Myocyte (in vitro differentiated cells): ENCODE measurements at places on chromosomes 2 and 18.

- DNase-seq = no peak
Measured at GRCh38 chr2:9037166-9037565, 33.7 kb upstream of the MBOAT2 start.

DNA sequence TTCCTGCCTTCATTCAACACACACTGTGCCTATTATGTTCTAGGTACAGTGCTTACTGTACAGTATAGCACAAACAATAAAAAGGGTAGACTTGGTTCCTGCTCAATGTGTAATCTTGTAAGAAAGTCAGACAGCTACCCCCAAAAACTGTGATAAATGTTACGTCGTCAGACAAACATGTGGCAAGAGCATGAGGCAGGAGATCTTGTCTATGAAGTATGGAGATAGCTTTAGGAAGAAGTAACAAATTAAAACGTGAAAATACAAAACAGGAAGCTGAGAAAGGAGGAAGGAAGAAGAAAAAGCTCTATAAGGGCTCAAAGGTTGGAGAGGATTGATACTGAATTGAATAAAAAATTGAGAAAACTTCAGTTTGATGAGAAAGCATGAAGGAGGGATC lies 276.2 kb upstream of the HNRNPA3 start:
- no peak for DNase-seq

DNA sequence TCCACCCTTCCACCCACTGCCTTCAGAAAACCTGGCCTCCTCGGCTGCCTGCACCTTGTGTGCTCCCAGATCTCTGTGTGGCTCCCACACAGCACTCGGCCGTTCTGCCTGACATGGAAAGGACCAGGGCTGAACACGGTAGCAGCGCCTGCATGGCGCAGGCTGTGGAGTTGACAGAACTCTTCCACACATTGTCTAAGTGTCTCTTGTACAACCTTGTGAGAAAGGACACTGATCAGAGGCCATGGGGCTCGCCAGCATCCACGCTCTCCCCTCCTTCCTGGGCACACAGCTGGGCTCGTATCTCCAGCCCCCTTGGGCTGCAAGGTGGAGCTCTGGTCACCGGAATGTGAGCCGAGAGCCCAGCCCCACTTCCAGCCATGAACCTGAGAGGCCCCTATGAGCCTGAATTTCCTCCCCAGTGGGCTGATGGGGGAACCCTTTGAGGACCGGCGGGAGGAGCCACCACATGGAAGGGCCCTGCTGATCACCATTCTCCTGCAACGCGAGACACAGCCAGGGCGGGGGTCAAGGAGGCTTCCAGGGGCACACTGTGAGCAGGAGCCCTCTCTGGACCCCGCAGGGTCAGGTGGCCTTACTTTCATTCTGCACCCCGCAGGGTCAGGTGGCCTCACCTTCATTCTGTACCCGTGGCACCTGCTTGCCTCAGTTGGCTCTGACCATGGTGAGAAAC lies 314.2 kb upstream of the MYT1L start:
- DNase-seq = no peak

DNA sequence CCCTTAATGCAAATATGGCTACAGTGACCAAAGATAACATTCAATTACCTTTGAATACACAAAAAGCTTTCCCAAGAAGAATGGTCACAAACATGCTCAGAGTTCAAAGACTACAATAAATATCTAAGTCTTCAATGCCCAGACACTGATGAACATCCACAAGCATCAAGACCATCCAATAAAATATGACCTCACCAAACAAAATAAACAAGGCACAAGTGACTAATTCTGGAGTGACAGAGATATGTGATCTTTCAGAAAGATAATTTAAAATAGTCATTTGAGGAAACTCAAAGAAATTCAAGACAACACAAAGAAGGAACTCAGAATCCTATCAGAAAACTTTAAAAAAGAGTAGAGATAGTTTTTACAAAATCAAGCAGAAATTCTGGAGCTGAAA lies 40.6 kb upstream of the CAPN13 start:
- DNase-seq = no peak

DNA sequence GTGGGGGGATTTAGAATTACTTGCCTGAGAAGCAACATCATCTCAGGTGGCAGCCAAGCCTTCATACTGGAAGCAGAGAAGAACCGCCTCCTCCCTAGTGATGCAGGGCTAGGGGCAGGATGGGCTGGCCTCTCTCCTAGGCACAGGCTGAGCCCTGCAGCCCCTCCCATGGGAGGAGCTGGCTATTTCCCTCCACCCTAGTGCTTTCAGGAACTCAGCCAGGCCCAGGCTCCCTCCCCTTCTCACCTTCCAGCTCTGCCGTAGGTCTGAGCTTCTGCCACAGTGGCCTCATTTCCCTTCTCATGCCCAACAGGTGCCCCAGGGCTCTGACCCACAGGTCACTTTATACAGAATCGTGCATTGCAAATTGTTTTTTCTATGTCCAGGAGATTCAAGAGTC lies 31.0 kb downstream of the CENPA start:
- DNase-seq = no peak

GRCh38 chr2:127542231-127542630 lies 6.7 kb downstream of the MYO7B start:
- no peak for DNase-seq

DNA sequence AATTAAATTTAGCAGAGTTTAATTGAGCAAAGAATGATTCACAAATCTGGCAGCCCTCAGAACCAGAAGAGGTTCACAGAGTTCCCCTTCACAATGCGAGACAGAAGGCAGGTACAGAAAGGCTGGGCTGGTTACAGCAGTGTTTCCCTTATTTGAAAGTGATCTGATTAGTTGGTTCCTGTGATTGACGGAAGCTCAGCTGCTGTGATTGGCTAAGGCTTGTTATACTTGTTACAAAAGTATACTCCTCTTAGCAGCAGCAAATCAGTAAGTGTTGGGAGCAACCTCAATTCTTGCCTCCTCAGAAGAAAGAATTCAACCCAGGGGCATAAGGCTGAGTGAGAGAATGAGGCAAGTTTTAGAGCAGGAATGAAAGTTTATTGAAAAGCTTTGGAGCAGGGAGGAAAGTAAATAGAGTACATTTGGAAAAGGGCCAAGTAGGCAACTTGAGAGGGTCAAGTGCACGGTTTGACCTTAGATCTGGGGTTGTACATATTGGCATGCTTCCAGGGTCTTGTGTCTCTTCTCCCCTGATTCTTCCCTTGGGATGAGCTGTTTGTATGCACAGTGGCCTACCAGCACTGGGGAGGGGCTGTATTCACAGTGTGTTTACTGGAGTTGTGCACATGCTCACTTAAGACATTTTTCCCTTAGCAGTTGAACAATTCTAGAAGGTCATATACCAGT lies 431.8 kb upstream of the RAB12 start:
- DNase-seq = peak; percentile 30

GRCh38 chr18:65706646-65707045 lies 44.2 kb upstream of the CDH7 start:
- DNase-seq = no peak

GRCh38 chr2:202690321-202690900 lies 55.6 kb downstream of the FAM117B start:
- no peak for DNase-seq

DNA sequence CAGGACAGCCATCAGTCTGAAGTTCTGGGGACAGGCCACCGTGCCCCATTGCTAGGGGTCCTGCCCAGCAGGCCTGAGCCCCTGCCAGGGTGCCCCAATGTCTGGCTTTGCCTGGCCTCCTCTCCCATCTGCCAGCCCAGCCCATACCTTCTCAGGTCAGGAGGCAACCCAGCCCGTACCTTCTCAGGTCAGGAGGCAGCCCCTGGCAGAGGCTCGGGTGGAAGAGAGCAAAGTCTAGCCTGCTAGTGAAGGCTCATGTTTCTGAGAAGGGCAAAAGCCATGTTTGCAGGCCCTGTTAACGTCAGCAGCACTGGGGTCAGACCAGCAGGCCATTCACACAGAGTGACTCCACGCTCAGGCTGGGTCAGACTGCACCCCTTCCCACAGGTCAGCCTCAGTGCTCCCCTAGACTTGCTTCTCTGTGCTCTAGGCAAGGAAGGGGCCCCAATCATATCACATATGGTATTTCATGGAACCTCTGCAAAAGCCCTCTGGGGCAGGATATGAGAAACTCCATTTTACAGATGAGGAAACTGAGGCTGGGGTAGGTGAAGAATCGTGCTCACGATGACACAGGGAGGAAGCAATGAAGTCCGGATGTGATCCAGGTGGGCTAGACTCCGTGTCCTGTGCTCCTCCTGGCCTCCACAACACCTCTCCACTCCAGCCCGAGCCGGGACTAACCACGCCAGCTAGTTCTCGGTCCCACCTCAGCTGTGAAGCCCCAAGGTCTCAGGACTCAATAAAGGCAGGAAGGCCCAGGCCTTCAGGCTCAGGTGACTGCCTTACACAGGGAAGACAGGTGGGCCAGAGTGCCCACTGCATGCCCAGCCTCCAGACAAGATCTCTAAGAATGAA lies 9.5 kb downstream of the SDC1 start:
- no peak for DNase-seq

- DNase-seq = no peak
Measured at GRCh38 chr18:63099848-63100629, 219.5 kb downstream of the BCL2 start.

- DNase-seq = no peak
Measured at GRCh38 chr2:165793161-165793778, 777 bp downstream of the GALNT3 start.

- DNase-seq = no peak
Measured at GRCh38 chr2:85768713-85769112, 14.9 kb downstream of the ATOH8 start.

GRCh38 chr2:240620149-240620731 lies 5.0 kb upstream of the GPR35 start:
- no peak for DNase-seq

DNA sequence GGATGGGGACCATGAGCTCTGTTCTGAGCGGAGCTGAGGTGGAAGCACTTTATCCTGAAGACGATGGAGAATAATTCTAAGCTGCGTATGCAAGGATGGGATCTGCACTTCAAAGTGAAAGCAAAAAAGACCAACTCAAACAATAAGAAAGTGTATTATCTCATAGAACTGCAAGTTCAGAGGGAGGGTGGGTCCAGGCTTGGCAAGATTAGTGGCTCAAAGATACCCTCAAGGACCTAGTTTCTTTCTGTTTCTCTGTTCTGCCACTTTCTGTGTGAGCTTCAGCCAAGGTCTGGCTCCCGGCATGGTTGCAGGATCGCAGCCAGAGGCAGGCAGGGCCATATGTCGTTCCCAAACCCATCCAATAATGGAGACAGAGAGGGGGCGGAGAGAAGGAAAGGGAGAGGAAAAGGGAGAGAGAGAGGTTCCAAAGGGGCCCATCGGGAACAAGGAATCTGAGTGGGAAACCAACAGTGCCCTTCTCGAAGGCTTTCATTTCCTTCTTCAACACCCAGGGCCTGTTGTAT lies 169.2 kb upstream of the NCK2 start:
- no peak for DNase-seq

DNA sequence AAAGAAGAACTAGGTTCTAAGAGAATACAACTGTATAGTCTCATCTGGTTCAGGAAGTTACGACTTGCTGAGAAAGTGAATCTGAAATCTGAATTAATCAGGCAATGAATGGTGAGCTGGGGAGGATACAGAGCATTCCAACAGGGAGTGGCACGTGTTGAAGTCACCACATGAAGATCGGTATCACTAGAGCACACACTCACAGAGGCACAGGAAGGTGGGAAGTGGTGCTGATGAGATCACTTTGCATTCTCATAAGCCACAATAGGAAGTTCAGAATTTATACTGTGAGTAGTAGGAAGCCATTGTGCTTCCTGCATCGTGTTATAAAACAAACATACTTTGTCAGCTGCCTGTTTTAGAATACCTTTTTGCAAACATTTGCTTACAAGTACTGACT lies 615.0 kb upstream of the DDX18 start:
- no peak for DNase-seq

GRCh38 chr2:119227346-119227745 lies 3.7 kb downstream of the STEAP3 start:
- no peak for DNase-seq

GRCh38 chr2:75076088-75076487 lies 117.6 kb downstream of the POLE4 start:
- peak; percentile 97 for DNase-seq

DNA sequence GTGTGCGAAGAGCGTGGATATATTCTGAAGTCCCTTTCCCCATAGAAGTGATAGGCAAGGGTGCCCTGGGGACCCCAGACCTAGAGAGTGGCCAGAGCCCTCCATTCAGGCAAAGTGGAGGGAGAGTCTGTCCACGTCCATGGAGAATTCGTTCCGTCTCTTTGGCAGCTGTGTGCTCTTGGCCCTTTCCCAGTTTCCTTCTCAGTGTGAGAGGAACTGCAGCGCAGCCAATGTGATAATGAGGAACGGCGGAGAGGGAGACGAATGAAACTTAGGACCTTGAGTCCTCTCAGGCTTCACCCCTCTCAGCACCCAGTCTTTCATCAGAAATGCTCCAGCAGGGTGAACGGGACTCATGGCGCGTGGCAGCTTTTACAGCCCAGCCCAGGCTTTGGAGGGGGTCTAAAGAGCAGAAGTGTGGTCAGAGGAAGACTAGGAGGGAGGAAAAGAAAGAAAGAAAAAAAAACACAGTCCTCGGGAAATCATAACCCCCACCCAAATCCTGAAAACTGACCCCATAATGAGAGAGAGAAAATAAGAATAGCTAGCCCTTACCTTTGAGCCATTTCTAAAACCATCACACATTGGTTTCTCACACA lies 95.0 kb upstream of the RIOK3 start:
- DNase-seq = no peak

- DNase-seq = peak; percentile 37
Measured at GRCh38 chr2:138829326-138829919, 49.2 kb upstream of the NXPH2 start.

- DNase-seq = peak; percentile 89
Measured at GRCh38 chr2:156399950-156400705, 36.1 kb upstream of the GPD2 start.

- DNase-seq = no peak
Measured at GRCh38 chr18:12791610-12792009, 88.8 kb downstream of the PSMG2 start.

- DNase-seq = no peak
Measured at GRCh38 chr18:78587626-78588600, 391.7 kb upstream of the SALL3 start.

GRCh38 chr18:41444943-41445342 lies 510.1 kb upstream of the PIK3C3 start:
- DNase-seq = no peak

DNA sequence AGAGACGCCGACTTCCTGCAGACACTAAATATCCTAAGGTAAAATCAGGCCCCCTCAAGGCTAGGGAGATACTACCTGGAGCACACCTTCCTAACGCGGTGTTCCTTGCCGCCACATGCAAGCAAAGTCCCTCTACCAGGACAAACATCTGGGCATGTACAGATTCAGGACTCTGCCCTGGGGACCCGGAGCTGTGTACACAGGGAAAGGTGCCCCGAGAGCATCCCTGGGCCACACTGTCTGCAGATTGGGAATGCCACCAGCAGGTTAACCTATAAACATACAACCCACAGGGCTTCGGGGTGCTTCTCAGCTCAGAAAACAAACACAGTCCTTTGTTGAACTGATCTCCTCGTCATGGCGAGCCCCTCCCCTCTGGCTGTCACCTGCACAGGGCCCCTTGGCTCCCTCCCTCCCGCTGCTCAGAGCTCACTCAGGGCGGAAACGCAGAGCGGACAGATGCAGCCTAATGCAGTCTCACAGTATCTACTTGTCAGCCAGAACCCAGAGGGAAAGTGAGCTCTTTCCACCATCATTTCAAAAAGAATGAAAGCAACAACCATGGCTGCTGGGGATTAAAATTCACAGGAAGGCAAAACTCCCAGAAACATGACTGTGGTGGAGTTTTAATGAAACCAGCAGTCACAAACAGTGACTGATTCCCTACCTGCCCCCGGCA lies 218.8 kb downstream of the HDAC4 start:
- DNase-seq = no peak
